ENCODE measurements at places on chromosomes 16 and 17.
A peak's percentile ranks its signal among the peaks of the same experiment; 100 is the strongest.

GRCh38 chr16:5252791-5253190 is 155.2 kb upstream of the EEF2KMT start:
- DNase-seq: no peak

DNA sequence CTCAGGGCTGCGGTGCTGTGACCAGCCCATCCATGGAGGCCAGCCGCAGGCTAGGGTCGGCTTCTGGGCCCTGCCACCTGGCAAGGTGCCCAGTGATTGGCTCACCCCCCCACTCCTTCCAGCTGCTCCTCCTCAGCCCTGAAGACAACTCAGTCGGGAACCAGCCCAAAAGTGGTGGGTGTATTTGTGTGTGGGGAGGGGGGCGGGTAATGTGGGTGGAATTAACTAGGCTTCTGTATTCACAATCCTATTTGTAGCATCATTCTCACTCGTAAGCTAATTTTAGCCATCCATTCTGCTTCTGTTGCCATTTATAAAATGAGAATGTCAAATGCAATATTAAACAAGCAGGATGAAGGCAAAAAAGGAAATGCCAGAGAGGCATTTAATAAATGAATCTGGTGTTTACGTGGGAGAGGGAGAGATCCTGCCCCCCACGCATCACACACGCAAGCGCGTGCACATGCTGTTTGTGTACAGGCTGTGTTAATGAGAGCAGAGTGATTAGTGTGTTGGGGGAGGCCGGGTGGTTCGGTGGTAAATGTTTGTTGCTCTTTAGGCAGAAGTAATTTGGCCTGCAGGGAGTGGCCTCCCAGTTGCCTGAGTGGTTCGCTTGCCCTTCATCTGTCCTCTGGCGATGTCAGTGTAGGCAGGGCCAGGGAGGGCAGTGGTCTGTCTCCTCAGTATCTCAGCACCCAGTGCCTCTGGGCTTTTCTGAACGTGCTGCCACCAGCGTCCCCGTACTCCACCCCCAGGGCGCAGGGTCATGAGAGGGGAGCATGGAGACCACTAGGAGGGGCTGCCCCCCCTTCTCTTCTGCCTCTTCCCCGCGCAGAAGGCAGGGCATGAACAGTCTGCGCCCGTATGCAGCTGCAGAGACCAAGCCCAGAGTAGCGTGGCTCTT is 140.1 kb downstream of the CCDC182 start:
- DNase-seq: no peak

DNA sequence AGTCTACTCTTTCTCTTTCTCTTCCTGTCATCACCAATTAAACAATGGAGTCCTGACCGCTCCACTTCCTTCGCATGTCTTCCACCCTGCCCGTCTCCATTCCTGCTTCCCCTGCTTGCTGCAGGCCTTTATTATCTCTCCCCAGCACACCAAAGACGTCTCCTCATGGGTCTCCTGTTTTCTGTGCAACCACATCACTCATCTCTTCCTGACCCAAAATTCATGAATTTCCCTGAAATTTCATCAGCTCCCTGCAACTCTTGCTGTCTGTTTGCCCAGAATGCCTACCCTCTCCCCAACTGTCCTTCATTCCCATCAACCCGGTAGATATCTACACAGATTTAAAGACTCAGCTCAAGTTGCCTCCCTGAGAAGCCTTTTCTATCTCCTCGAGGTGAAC is 76.7 kb upstream of the ALOX12 start:
- no peak for DNase-seq

- no peak for DNase-seq
Measured at GRCh38 chr17:42586514-42587230, 9.1 kb upstream of the PSMC3IP start.

GRCh38 chr17:49223517-49224197 is 6.9 kb downstream of the PHOSPHO1 start:
- no peak for DNase-seq

GRCh38 chr17:16383216-16383615 is 2.3 kb downstream of the UBB start:
- no peak for DNase-seq

- no peak for DNase-seq
Measured at GRCh38 chr16:70255574-70255973, 3.8 kb upstream of the EXOSC6 start.

GRCh38 chr16:56679818-56680217 is 2.5 kb upstream of the MT1X start:
- no peak for DNase-seq

GRCh38 chr17:33028778-33029177 is 37.1 kb downstream of the SPACA3 start:
- no peak for DNase-seq

DNA sequence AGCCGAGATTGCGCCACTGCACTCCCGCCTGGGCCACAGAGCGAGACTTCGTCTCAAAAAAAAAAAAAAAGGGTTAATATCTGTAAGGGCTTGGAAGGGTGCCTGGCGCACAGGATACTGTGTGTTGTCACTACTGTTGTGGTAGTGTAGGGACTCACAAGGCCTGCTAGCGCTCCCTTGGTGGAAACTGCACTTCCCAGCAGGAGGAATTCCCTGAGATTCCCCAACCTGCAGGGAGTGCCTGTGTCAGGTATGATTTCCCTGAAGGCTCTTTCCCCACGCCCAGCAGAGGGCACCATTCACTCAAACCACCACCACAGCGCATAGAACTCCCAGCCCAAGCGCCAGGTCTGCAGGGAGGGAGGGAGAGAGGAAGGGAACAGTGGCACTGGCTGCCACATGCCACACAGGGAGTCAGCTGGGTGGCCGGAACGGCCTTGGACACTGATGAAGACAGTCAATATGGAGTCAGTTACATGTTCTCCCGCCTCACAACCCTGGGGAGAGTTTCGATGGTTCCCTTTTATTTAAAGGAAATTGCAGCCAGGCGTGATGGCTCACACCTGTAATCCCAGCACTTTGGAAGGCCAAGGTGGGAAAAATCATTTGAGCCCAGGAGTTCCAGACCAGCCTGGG is 32.7 kb upstream of the CDH1 start:
- DNase-seq: peak; percentile 28

DNA sequence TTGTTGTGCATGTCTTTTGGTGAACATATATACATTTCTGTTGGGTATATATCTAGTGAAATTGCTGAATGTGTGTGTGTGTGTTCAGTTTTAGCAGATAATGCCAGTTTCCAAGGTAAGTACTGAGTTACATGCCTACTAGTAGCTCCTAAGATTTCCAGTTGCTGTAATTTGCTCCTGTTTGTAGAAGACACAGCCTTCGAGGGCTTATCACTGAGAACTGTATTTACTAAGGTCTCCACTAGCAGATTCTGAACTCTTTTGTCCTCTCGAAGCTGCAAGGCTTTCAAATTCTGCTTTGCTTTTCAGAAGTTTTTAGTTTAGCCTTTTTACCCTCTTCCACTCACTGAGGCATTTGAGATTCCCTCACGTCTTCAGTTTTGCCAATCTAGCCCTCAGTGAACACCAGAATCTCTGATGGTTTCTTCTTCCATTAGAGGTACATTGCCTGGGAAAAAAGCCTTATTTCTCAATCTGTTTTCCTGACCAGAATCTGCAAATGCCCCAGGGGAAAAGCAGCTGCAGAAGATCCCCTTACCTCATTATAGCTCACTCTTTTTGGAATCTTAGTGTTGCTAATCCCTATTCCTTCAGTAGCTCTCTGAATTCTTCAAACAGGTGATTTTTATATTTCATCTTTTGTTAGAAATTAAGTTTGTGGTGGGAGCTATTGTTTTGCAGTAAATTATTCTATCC is 52.9 kb downstream of the NF1 start:
- DNase-seq: no peak

- no peak for DNase-seq
Measured at GRCh38 chr17:14015271-14015670, 54.0 kb upstream of the COX10 start.

DNA sequence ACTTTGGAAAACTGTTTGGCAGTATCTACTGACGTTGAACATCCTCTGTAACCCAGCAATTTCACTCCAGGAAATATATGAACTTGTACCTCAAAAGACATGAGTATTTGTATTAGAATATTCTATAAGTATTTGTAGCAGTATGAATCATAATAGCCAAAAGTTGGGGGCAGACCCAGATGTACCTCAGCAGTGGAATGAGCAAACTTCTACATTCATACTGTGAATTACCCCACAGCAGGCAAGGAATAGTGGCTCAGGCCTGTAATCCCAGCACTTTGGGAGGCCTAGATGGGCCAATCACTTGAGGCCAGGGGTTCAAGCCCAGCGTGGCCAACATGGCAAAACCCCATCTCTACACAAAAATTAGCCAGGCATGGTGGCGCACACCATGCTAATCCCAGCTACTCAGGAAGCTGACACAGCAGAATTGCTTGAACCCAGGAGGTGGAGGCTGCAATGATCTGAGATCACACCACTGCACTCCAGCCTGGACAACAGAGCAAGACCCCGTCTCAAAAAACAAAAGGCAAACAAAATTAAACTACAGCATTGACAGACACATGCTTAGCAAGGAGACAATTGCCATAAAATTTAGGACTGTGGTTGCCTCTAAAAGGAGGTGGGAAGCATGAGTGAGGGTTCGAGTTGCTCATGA is 11.2 kb upstream of the HELZ start:
- DNase-seq: no peak

DNA sequence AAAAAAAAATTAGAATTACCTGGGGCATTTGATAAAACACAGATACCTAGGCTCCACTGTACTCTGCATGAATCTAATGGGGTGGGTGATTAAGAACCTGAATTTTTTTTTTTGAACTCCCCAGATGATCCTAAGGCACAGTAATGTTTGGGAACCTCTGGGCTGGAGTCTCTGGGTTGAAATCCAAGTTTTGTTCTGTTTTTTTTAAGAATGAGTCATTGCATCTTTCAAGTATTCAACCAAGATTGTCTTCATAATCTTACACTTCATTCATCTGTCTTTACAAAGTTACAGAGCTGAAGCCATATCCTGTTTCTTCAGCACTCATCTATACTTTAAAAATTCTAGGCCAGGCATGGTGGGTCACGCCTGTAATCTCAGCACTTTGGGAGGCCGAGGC is 52.6 kb downstream of the PIGL start:
- no peak for DNase-seq

DNA sequence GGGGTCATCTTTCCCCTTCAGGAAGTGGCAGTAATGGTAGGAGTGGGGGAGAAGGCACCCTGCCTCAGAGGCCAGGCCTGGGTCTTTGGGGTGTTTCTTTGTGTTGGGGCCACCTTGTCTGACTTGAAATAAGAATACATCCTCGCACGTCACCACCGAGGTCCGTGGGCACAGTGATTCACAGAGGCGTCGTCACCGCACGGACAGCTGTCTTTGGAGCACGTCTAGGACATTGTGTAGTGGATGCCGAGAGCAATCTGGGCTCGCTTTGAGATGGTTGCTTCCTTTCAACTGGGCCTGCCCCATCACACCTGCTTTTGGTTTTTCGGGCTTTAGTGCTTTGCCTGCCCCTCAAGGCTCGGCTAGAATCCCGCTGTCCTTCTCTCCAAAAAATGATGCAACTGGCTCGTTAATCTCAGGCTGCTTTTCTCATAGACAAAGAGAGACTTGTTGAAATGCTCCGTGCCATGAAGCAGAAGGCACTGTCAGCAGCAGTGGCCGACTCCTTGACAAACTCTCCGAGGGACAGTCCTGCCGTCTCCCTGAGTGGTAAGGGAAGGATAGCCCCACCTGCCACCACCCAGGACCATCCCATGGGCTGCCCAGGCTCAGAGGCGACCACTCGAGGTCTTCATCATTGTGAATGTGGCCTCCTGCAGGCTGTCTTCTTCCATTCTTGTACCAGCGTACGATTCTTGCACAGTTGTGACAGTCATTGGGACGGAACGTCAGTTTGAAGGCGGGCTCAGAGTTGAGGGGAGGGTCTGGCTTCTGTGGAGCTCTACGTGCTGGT is 24.0 kb downstream of the GINS2 start:
- no peak for DNase-seq

DNA sequence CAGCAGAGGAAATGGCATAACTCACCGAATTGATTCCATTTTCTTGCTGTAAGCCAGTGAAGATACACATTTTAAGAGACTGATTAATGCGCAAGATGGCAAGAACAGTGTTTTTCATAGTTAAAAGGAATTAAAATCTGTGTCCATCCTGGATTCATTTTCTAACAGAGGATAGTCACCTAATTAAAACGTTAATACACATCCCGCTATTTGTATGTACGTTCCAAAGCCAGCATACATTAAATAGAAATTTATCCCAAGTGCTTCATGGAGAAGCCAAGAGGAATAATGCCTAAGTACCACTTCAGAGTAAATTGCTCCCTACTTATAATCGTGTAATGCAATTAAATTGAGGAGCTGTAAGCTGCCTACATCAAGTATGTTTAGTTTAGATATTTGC is 49.9 kb downstream of the RBFOX1 start:
- DNase-seq: no peak

- no peak for DNase-seq
Measured at GRCh38 chr17:507441-507840, 154.8 kb upstream of the RPH3AL start.

GRCh38 chr16:85454171-85454872 is 158.8 kb upstream of the GSE1 start:
- no peak for DNase-seq

- peak; percentile 40 for DNase-seq
Measured at GRCh38 chr16:27401768-27402568, at the start of gene IL21R. TSS of gene IL21R (plus strand) at chr16:27402174. CDS start at chr16:27430072, 27,898 bp downstream.

GRCh38 chr16:69514356-69514755 is 51.4 kb upstream of the NFAT5 start:
- DNase-seq: no peak

GRCh38 chr17:35448214-35448898 is at the start of gene SLFN13:
TSS of gene SLFN13 (minus strand) at chr17:35448766. CDS start at chr17:35445680, 3,086 bp downstream.
- DNase-seq: peak; percentile 88

Data from KG1 (cell line).